ENCODE measurements at places on chromosomes 4 and X.

GRCh38 chrX:136250191-136251040 lies 784 bp downstream of the MAP7D3 start:
- no peak for DNase-seq

DNA sequence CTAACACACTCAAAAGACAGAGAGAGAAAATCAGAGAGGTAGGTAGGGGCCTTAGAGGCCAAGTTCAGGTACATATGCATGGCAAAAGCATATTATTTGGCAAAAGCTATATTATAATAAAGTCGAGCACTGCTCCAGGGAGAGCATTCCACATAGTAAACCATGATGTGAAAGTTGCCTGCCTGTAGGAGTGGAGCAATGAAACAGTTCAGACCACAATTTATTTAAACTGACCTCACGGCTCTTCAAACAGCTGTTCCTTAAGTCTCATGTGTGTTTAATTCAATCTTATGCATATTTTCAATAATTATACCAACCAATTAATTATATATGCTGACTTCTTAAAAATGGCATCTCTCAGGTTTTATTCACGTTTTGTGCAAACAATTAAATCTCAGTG lies 3.3 kb downstream of the RFC1 start:
- DNase-seq = no peak

- DNase-seq = no peak
Observed at GRCh38 chr4:659851-660250, 14.2 kb downstream of the ATP5ME start.

DNA sequence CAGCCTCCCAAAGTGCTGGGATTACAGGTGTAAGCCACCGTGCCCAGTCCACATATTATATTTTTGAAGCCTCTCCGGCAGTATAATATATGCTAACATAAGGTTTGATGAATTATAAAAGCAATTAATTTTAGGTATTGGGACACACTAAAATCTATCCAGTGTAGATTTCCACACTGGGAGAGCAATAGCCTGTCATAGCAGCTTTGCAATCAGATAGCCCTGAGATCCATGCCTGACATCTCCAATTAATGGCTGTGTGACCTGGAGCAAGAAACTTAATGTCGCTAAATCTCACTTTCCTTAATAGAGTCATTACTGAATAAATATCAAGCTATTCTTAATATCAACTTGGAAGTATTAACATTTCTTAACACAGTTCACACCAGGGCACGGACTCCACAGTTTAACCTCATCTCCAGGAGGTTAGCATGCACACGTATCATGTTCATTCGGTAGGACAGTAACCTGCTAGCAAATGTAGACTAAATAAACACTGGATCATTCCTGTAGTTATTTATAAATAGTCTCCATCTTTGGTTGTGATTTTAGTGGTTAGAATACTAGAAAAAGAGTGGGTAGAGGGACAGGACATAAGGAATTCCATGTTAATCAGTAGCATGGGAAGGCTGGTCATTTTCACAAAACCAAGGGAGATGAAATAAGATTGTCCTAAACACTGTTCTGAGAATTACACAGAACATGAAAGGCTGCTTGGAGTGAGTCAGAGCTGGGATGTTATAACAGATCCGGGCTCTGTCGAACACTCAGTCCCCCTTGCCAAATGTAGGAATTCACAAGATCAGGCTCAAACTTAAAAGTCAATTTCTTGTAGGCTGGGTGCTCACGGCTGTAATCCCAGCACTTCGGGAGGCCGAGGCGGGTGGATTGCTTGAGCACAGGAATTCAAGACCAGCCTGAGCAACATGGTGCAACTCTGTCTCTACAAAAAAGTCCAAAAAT lies 254.7 kb downstream of the PALLD start:
- no peak for DNase-seq

GRCh38 chr4:24995346-24995919 lies 35.3 kb downstream of the LGI2 start:
- DNase-seq = no peak

- no peak for DNase-seq
Observed at GRCh38 chr4:36133086-36133485, 111.2 kb downstream of the ARAP2 start.

DNA sequence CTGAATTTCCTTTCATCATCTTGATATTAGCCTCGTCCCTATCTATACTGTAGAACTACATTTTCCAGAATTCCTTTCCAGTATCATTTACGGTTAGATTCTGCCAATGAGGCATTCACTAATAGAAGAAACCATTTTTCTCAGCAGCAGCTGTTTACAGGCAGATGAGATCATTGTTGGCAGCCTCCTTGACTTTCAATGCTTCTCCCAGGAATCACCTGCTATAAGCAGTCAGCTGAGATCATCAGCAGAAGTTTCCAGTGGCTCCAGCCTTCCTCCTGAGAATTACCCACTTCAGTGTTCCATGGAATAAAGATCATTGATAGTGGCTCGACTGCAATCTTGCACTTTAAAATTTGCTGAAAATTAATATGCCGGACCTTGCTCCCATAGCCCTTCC lies 157.3 kb upstream of the TET2 start:
- DNase-seq = no peak

GRCh38 chrX:70066646-70067045 lies 4.4 kb downstream of the OTUD6A start:
- DNase-seq = no peak

GRCh38 chr4:1044469-1045192 lies 33.2 kb downstream of the FGFRL1 start:
- DNase-seq = no peak

- DNase-seq = no peak
Observed at GRCh38 chr4:55795341-55795740, 24.2 kb upstream of the EXOC1L start.

DNA sequence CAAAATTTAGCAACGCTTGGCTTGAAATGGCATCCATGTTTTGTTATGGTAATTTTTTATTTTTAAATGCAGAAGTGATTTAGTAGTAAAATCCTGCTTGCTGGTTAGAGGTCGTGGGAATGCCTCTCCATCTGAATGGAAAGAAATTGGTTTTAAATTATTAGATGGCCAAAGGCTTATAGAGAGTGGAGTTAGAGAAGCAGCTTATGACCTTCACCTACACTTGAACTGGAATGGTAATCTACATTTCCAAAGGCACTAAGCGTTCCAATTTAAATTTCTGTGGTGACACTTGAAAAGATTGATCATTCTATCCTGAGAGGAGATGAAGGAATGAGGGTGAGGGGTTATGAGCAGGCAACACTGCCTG lies 280.7 kb downstream of the RAPGEF2 start:
- no peak for DNase-seq

GRCh38 chrX:55119271-55119670 lies 30.5 kb downstream of the PAGE2 start:
- DNase-seq = no peak

Data from smooth muscle cell of the brain vasculature (primary cell).